MCF 10A (cell line): ENCODE measurements at places on chromosomes 6 and 20. TPM values are rescaled to one million over a fixed set of nuclear protein-coding genes. Genes with fewer than 3 reads are reported as not detected.

DNA sequence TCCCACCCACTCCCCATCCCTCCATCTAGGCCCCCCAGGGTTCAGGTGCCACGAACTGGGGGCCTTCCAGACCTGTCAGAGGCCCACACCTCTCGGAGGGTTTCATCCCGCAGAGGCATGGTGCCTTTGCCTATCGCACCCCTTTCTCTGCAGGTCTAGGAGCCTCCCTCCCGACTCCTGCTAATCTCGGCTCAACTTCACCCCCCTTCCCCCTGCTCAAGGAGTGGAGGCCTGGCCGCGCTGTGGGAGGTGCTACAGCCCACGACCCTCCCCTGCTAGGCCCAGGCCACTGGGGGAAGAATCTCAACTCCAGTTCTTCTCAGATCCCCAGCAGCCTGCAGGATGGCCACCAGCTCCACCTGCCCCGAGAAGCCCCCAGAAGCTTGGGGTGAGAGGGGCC, at the start of gene TULP1:
TSS of gene TULP1 (minus strand) at position 157 of the 400 bp plus-strand sequence. CDS start at position 119, 38 bp downstream.
- peaks cover 14% of the 10 kb centered on the region for H3K27me3 ChIP-seq
- no peak within 1 kb of the TSS for H3K27ac ChIP-seq
- H3K4me3 ChIP-seq: no peak within 1 kb of the TSS
- no peak for DNase-seq

GRCh38 chr6:151661928-151662327, 145.6 kb upstream of the ESR1 start:
- no peaks in the 10 kb centered on the region for H3K4me1 ChIP-seq
- H3K27me3 ChIP-seq: no peaks in the 10 kb centered on the region
- H3K36me3 ChIP-seq: no peaks in the 10 kb centered on the region
- no peak overlapping the region for H3K4me3 ChIP-seq

DNA sequence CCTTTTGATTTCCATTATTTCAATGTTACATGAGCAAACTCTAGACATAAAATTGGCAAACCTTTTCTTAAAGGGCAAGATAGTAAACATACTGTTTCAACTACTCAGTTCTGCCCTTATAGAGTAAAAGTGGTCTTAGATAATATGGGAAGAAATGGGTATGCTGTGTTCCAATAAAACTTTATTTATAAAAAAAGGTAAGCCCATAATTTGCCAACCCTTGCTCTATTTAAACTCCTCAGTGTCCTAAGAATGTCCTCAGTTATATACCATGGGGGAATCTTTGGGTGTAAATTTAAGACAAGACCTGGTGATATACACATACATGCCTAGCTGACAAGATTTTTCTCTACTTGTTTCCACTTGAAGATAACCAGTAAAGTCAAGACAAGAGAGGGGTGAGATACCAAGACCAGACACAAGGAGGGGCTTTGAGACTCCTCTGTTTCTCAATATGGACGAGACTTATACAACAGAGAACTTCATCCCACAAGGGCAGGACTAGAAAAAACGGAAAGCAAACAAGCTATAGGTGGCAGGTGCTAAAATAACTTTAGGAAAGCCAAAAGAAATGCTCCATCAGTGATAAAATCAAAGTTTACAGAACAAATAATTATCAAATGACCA, 10.5 kb downstream of the SNX3 start:
- H3K4me1 ChIP-seq: peaks cover 16% of the 10 kb centered on the region
- peaks cover 6% of the 10 kb centered on the region for H3K36me3 ChIP-seq
- peak; percentile 33 for DNase-seq
- H3K4me3 ChIP-seq: no peak overlapping the region
- H3K27ac ChIP-seq: no peak overlapping the region
- no peaks in the 10 kb centered on the region for H3K27me3 ChIP-seq

- no peaks in the 10 kb centered on the region for H3K36me3 ChIP-seq
- no peak overlapping the region for H3K4me3 ChIP-seq
- no peak overlapping the region for H3K27ac ChIP-seq
- DNase-seq: peak; percentile 81
- no peaks in the 10 kb centered on the region for H3K27me3 ChIP-seq
Observed at GRCh38 chr6:145139140-145139850, 596.0 kb downstream of the EPM2A start.

- H3K36me3 ChIP-seq: peaks cover 6% of the 10 kb centered on the region
- H3K27me3 ChIP-seq: no peaks in the 10 kb centered on the region
- no peak overlapping the region for H3K4me3 ChIP-seq
- no peak for DNase-seq
- no peak overlapping the region for H3K27ac ChIP-seq
Observed at GRCh38 chr6:119647309-119647708, 297.7 kb upstream of the MAN1A1 start.

- peaks cover 7% of the 10 kb centered on the region for H3K4me1 ChIP-seq
- peaks cover 20% of the 10 kb centered on the region for H3K36me3 ChIP-seq
- no peak overlapping the region for H3K27ac ChIP-seq
- DNase-seq: no peak
- no peak overlapping the region for H3K4me3 ChIP-seq
Observed at GRCh38 chr6:31727034-31727716, 1.9 kb downstream of the DDAH2 start.

GRCh38 chr20:13771853-13772453, 12.8 kb downstream of the ESF1 start:
- no peaks in the 10 kb centered on the region for H3K27me3 ChIP-seq
- H3K36me3 ChIP-seq: peaks cover 90% of the 10 kb centered on the region
- peak overlapping the region; percentile 87 for H3K27ac ChIP-seq
- DNase-seq: no peak
- H3K4me3 ChIP-seq: no peak overlapping the region

GRCh38 chr20:49037962-49038387, 8.1 kb upstream of the CSE1L start:
- H3K36me3 ChIP-seq: peaks cover 45% of the 10 kb centered on the region
- H3K4me1 ChIP-seq: no peaks in the 10 kb centered on the region

DNA sequence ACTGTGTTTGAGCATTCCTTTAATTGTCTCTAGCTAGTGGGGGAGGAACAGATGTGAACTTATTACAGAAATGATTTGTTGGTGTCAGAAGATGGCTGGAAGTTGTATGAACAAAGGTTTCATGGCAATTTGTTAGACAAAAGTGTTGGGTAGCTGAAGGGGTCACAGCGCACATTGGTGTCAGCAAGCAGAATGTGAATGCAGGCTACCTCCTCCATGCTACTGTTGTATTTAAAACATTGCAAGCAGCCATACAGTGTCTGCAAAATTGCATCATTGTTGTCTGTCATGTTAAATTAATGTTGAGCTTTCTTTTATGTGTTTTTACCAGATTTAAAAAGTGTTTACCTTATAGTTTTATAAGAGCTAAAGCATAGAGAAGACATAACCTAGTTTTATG, 6.2 kb downstream of the LRRC1 start:
- no peak for DNase-seq
- H3K27me3 ChIP-seq: no peaks in the 10 kb centered on the region
- H3K27ac ChIP-seq: no peak overlapping the region
- H3K4me3 ChIP-seq: no peak overlapping the region
- peaks cover 53% of the 10 kb centered on the region for H3K4me1 ChIP-seq
- H3K36me3 ChIP-seq: no peaks in the 10 kb centered on the region

GRCh38 chr6:148700741-148701311, 46.0 kb upstream of the UST start:
- H3K4me1 ChIP-seq: peaks cover 12% of the 10 kb centered on the region
- no peaks in the 10 kb centered on the region for H3K36me3 ChIP-seq
- DNase-seq: peak; percentile 43
- H3K27me3 ChIP-seq: no peaks in the 10 kb centered on the region

DNA sequence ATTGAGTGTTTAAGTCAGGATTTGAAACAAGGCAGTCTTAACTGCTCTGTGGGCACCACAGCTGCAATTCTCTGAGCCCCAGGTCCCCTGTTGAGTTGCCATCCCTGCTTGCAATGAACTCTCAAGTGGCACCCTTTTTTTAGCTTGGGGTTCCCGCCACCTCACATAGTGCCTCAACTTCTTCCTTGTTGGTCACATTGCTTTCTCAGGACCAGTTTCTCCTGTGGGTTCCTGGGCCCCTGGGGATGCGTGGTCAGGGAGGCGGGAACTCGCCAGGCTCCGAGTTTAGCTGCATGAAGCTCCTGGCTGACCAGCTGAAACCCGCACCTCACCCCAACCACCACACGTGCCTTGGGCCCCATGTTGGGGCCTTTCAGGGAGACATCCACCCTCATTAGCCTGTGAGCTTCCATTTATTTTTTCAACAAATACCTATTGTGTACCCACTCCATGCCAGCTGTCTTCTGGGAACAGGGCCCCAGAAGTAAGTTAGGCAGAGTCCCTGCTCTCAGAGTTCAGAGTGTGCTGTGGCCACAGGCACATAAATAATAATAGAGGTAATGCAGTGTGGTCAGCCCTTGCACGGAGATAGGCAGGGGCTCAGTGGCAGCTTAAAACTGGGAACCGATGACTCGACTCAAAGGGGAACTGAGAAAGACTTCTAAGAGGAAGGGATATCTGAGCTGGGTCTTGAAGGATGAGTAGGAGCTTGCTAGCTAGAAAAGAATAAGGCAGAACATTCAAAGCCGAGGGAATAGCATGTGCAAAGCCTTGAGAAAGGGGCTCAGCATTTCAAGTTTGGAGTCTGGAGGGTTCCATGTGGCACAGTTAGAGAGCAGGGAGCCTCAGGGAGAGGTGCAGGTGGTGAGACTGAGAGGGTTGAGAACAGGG, 33.9 kb upstream of the FAM83D start:
- no peak overlapping the region for H3K27ac ChIP-seq
- H3K4me1 ChIP-seq: peaks cover 10% of the 10 kb centered on the region
- DNase-seq: no peak
- H3K27me3 ChIP-seq: peaks cover 14% of the 10 kb centered on the region

GRCh38 chr20:56171087-56172012, 77.2 kb upstream of the MC3R start:
- H3K4me3 ChIP-seq: no peak overlapping the region
- no peaks in the 10 kb centered on the region for H3K4me1 ChIP-seq
- peak; percentile 32 for DNase-seq
- no peaks in the 10 kb centered on the region for H3K36me3 ChIP-seq

- H3K27me3 ChIP-seq: peaks cover 37% of the 10 kb centered on the region
- H3K4me3 ChIP-seq: no peak overlapping the region
- no peaks in the 10 kb centered on the region for H3K36me3 ChIP-seq
- no peak for DNase-seq
- no peak overlapping the region for H3K27ac ChIP-seq
Observed at GRCh38 chr20:63080411-63080810, 73.6 kb upstream of the BHLHE23 start.

DNA sequence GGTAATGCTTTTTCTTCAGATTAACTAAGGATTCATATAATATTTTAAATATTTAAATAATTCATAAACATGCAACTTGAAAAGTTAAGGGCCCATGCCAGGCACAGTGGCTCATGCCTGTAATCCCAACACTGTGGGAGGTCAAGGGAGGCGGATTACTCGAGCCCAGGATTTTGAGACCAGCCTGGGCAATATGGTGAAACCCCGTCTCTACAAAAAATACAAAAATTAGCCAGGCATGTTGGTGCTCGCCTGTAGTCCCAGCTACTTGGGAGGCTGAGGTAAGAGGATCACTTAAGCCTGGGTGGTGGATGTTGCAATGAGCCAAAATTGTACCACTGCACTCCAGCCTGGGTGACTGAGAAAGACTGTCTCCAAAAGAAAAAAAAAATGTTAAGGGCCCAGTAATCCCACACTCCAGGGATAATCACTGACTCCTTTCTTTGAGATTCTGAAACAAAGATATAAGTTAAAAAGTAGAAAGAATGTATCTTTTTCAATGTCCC, 7.9 kb upstream of the RIN2 start:
- no peak overlapping the region for H3K27ac ChIP-seq
- peak; percentile 69 for DNase-seq
- no peak overlapping the region for H3K4me3 ChIP-seq
- H3K36me3 ChIP-seq: no peaks in the 10 kb centered on the region
- peaks cover 10% of the 10 kb centered on the region for H3K4me1 ChIP-seq

DNA sequence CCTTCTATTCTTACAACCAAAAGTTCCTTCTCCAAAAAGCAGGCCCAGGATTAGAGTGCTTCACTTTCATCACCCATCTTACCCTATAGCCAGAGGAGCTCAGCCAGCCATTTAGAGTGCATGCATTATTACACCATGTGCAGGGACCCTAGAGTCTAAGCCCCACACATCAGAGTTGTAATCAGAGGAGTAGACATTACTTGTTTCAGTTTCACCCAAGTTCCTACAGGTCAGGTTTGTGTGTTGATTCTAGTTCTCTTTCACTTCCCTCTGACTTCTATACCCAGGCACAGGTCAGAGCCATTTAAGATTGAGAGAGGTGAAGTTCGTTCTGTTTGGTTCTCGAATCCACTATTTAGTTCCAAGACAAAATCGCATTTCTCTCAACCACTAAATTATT, 16.3 kb upstream of the ARFGEF3 start:
- H3K4me3 ChIP-seq: no peak overlapping the region
- DNase-seq: no peak
- no peak overlapping the region for H3K27ac ChIP-seq
- no peaks in the 10 kb centered on the region for H3K36me3 ChIP-seq
- H3K27me3 ChIP-seq: peaks cover 39% of the 10 kb centered on the region

DNA sequence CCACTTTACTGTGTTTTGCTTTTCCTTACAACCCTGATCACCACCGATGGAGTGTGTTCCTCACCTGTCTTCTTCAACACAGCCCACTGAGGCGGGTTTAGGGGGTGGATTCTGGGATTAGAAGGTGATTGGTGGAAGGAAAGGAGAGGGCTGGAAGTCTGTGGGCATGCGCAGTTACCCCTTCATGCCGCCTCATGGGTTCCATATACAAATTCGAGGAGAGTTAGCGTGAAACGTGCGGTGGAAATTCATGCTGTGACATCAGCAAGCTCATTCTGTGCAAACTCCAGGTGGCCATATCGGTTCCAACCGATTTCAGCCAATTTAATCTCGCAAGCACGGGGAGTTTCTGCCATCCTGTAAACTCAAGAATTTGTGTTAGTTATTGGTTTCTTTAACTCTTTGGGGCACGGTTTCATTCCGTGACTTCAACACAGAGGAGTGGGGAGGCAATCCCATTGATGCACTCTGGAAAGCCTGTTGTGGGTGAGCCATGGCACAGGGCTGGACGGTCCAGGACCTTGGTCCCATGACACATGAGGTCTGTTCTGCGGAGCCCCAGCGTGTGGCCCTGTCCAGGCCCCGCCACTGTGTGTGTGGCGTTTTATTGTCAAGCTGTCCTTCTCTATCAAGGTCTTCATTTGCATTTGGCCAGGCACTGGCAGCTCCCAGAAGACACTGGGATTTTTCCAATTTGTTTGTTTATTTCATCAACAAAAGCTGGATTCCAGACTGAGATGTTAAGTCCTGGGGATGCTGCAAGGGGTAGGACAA, 482.8 kb upstream of the SULF2 start:
- no peak overlapping the region for H3K4me3 ChIP-seq
- no peaks in the 10 kb centered on the region for H3K4me1 ChIP-seq
- DNase-seq: no peak
- peaks cover 61% of the 10 kb centered on the region for H3K27me3 ChIP-seq

GRCh38 chr6:36850021-36850420, 10.8 kb upstream of the CPNE5 start:
- no peak overlapping the region for H3K4me3 ChIP-seq
- H3K4me1 ChIP-seq: peaks cover 17% of the 10 kb centered on the region
- H3K27ac ChIP-seq: no peak overlapping the region
- H3K36me3 ChIP-seq: peaks cover 20% of the 10 kb centered on the region
- DNase-seq: no peak

The PNLDC1 gene
- not detected in 2 replicates for total RNA-seq

The GNL1 gene
- total RNA-seq: 69.1 and 76.8 TPM in 2 replicates

The PTP4A1 gene
- 239 and 382 TPM in 2 replicates for total RNA-seq

The SLC35D3 gene
- not detected in 2 replicates for total RNA-seq

The ZSCAN23 gene
- 3.0 and 4.7 TPM in 2 replicates for total RNA-seq

The HLA-DRB1 gene
- total RNA-seq: not detected in 2 replicates

The SNAI1 gene
- total RNA-seq: 0.17 and 0.23 TPM in 2 replicates

The HSPA12B gene
- not detected in 2 replicates for total RNA-seq

The ACTL10 gene
- total RNA-seq: 1.7 and 3.2 TPM in 2 replicates

The SLC16A10 gene
- 0.05 TPM in 2 replicates for total RNA-seq

The AGPAT4 gene
- total RNA-seq: 5.6 and 7.3 TPM in 2 replicates

The TUBB2A gene
- 13.3 and 17.8 TPM in 2 replicates for total RNA-seq

The LBP gene
- not detected in 2 replicates for total RNA-seq

The SIM1 gene
- not detected in 2 replicates for total RNA-seq

The RBM12 gene
- 60.1 and 64.3 TPM in 2 replicates for total RNA-seq
